ENCODE measurements at places on chromosomes 1 and 21.

GRCh38 chr1:186978596-186979556 is 150.1 kb downstream of the PLA2G4A start:
- DNase-seq: no peak

DNA sequence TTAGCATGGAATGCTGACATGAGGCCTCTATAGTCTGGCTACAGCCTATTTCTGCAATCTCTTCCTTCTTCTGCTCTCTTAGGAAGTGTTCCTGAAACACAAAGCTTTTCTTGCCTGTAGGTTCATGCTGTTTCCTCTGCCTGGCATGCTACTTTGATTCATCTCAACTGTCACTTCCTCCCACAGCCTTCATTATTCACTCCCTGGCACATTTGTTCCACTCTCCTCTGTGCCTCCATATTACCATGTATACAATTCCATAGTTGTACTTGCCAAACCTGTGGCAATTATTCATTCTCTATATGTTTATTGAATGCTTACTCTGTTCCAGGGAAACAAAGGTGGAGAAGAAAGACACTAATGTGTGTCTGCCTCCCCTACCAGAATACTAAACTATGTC is 210.2 kb downstream of the LRRC7 start:
- no peak for DNase-seq

GRCh38 chr1:58584082-58584895 is 7.2 kb upstream of the TACSTD2 start:
- DNase-seq: no peak

GRCh38 chr1:25519624-25520023 is 23.8 kb upstream of the LDLRAP1 start:
- peak; percentile 27 for DNase-seq

GRCh38 chr21:21052672-21053071 is 54.5 kb downstream of the NCAM2 start:
- no peak for DNase-seq

DNA sequence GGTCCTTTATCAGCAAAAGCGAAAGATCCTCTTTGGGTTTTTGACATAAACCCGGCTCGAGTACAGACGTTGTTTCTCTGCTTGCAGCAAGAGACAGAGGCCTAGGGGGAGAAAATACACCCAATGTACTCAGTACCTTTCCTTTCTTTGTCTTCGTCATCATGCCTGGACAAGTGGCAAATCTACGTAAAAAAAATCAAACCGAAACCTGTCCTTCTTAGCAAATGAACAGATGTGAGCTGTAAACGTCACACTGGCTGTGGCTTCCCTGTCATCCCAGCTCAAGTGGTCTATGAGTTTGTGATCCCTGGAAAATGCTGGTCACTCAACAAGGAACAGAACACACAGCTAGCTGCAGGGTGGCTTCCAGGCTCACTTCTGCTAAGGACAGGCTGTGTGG is 39.9 kb downstream of the STPG1 start:
- no peak for DNase-seq

GRCh38 chr1:7636795-7637526 is 134.1 kb upstream of the VAMP3 start:
- no peak for DNase-seq

DNA sequence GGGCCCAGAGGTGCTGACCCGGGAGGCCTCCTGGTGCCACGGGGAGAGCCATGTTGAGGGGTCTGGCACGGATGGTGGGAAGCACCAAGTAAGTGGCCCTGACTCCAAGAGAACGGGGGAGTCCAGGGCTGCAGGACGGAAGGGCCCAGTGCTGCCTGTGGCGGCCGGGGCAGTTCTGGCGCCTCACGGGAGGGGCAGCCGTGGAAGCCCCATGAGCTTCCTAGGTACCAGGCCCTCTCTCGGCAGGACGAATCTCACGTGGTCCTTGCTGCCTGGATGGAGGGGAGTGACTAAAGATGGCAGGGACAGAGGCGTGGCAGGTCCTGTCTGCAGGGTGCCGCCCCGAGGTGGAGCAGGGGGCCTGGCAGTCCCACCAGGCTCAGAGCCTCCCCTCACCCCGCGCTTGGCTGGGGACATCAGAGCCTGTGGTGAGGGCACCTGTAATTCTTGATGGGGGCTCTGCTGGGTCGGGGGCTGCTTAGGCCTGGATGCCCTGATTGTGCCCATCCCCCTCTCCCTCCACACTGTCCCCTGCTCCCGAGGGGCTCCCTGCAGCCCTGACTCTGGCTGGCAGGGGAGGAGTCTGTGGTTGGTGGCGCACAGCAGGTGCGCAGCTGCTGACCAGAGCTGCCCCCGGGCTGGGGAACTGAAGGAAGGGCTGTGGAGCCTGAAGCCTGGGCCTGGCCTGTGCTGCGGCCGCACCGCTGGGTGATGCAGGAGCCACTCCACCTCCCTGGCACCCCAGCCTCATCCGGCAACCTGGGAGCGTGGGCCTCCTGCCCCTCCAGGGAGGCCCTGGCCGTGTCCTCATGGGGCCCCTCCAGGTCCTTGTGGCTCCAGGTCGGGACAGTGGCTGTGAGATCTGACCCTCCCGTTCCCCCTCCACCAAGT is 31.4 kb downstream of the POFUT2 start:
- peak; percentile 71 for DNase-seq

- no peak for DNase-seq
Observed at GRCh38 chr1:113223546-113223945, 150.5 kb downstream of the LRIG2 start.

- no peak for DNase-seq
Observed at GRCh38 chr1:201886103-201886885, 2.4 kb upstream of the SHISA4 start.

DNA sequence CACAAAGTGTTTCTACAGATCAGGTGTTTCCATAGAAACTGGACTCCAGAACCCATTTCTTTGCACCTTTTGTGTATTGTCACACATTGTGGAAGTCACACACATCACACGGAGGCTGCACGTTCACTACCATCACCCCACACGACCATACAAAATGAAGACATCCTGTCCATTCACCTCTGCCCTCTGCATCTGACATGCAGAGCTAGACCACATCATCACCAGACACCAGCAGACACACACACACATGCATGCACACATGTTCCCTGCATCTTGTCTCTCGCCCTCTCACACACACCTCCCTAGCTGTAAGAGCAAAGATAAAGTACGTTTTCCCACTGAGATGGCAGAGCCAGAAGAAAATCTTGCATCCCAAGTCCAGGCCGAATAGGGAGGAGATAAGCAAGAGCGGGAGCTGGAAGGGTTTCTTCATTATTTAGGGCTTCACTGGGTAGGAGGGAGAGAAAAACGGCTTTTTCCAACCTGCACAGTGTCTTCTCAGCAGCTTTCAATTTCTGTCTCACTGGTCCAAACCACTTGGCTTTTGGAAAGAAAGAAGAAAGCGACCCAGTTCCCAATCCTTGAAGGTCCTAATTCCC is 709 bp downstream of the PRELP start:
- no peak for DNase-seq

DNA sequence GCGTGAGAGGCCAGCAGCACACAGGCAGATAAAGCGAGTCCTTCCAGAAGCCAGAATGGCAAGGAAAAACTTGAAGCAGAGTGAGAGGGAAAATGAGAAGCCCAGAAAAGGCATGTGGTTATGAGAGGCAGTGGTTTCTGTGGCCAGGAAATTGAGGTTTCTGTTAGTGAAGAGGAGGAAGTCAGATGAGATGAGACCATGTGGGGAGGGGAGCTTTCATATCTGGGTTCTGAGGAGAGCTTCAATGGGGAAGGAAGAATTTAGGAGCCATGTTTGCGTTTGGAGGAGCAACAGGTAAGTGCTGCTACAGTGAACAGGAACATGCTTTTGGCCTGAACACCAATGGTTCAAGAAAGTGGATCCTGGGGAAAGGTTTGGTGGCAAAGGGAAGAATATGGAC is 6.1 kb upstream of the CD1A start:
- no peak for DNase-seq

DNA sequence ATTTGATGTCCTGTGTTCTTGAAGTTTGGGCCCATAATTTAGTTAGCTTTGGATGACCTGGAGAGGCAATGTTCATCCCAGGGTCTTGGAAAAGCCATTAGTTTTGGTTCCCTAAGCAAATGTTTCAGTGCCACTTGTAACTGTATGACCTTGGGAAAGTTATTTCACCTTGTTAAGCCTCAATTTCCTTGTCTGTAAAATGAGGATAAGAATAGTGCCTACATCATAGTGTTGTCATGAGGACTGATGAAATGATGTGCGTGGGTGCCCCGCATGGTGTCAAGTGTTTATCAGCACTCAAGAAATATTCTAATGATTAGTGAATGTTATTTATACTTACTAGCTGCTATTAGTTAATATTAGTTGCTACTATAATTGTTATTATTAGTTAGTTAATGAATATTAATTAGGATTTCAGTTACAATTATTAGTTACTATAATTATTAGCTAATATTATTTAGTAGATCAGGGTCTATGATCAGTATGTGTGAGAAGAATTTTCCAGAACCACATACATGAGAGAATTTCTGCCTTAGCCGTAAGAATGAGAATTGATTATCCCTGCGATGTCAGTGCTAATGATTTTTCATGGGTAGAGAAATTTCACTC is 1.9 kb downstream of the SH3BGR start:
- DNase-seq: no peak

- no peak for DNase-seq
Observed at GRCh38 chr1:225611537-225612223, 41.2 kb downstream of the ENAH start.

- no peak for DNase-seq
Observed at GRCh38 chr1:37602750-37603694, 7.3 kb upstream of the GNL2 start.

- DNase-seq: no peak
Observed at GRCh38 chr1:9413877-9414213, 121.2 kb downstream of the SPSB1 start.

DNA sequence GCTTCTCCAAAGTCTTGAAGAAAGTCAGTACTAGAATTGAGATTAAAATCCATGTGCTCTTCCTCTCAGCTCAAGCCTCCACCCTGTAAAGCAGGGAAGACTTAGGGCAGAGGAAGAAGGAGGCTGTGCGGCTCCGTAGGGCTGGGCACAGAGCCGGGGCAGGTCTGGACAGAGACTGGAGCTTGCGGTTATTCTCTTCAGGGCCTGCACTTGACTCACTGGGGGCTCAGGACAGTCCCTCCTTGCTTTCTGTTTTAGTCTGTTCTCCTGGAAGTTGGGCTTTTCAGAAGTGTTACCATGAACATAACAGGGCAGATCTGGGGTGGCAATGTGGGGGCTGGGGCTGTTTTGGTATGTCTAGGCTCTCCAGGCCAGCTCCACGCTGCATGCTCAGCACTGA is 21.6 kb upstream of the TRABD2B start:
- DNase-seq: no peak

- no peak for DNase-seq
Observed at GRCh38 chr1:234718496-234719453, 108.8 kb upstream of the IRF2BP2 start.

DNA sequence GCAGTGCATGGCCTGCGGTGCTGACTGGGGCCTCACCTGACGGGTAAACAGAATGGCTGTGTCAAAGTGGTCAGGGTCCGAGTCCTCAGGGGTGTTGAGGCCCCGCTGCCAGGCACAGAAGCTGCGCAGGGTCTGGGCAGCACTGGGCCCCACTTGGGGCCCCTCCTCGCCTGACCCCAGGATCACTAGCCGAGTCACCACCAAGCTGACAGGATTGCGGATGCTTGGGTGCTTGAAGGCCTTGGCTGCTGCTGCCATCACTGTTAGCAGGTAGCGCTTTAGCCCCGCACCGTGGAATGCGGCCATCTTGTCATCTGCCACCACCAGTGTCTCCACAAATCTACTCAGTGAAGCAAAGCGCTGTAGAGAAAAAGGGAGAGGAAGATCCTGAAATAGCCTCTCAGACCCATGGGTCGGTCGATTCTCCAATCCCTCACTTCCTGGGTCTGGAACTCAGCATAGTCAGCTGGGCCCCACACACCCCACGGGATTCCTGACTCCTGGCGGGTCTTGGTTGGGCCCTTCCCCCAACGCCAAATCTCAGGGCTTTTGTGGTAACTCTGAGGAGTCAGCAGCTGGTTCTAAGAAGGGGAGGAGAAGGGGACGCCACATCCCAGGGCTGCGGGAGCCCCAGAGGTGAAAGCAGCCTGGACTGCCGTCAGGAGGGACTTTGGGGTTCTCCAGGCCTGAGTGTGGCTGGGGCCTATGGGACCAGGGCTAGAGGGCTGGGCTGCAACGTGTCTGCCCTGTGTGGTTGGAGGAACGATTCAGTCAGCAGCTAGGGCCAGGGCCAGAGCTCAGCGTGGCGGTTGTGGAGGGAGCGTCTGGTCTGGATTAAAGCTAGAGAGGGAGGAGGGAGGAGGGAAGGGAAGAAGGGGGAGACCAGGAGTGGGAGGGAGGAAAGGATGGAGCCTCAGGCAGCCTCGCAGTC is 2.1 kb downstream of the ADAMTS4 start:
- DNase-seq: peak; percentile 72

- no peak for DNase-seq
Observed at GRCh38 chr1:1915911-1916840, 1.1 kb downstream of the CALML6 start.

GRCh38 chr21:42892582-42892930 is 553 bp upstream of the NDUFV3 start:
- no peak for DNase-seq

GRCh38 chr1:165288350-165289120 is 68.0 kb downstream of the LMX1A start:
- DNase-seq: no peak

GRCh38 chr1:32907435-32907834 is 6.2 kb upstream of the TMEM54 start:
- DNase-seq: no peak

Data from chondrocyte (in vitro differentiated cells).